RPMI8226 (cell line): ENCODE measurements at places on chromosomes 6 and 20.

DNA sequence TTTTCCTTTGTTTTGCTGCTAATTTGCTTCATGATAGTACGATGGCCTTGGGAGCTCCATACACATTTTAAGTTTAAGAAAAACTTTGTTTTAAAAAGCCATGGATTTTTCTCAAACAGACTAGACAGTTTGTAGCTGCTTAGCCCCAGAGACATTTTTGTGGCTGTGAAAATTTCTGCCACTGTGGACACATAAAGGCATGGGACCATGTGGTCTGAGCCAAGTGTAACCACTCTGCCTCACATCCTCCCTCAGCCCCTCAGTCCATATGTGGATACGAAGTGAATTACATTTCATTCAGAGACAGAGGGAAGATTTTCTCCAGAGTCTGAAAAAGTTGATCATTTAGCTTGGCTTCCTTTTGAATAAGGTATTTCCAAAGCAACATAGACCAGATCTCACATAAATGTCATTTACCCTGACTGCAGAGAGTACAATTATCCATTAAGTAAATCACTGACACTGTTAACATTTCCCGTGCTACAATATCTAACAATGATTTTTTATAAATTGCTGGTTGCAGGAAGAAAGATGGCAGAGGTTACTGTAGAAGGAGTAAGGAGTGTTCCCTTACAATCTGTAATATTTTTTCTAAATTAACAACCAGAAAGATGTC is 87.4 kb downstream of the GJA1 start:
- no peak for DNase-seq

- DNase-seq = no peak
Observed at GRCh38 chr6:9623985-9624384, 790.9 kb downstream of the TFAP2A start.

GRCh38 chr6:15310680-15311079 is 64.8 kb downstream of the JARID2 start:
- no peak for DNase-seq

GRCh38 chr20:53934421-53935343 is 135.7 kb downstream of the BCAS1 start:
- DNase-seq = peak; percentile 40

DNA sequence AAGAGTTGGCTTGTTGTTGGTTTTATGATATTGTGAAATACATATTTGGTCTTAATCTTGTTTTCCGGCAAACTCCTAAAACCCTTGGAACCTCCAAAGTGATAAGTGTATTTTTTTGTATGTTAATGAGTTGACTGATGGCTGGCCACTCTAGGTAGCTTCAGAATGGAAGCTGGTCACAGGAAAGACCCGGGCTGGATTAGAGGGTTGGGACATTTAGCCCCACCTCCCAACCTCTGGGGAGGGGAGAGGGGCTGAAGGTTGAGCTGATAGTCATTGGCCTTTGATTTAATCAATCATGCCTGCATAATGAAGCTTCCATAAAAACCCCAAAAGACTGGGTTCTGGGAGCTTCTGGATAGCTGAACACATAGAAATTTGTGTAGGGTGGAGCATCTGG is 42.7 kb downstream of the SASH1 start:
- no peak for DNase-seq

DNA sequence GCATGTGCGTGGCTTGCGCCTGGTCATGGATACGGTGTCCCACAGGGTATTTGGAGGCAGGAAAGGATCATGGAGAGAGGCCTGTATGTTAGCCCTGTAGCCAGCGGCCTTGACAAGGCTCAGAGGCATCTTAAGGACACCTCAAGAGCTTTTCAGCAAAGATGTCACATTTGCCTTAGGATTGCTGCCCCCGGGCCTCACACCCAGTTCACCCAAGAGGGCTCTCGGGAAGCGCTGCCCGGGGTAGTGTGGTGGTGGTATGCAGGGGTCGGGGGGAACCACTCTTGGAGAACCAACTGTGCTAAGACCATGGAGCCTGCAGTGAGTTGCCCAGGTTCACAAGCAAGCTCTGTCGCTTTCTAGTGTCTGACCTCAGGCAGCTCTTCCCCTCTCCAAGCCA is 36.9 kb upstream of the VSTM2L start:
- DNase-seq = no peak

DNA sequence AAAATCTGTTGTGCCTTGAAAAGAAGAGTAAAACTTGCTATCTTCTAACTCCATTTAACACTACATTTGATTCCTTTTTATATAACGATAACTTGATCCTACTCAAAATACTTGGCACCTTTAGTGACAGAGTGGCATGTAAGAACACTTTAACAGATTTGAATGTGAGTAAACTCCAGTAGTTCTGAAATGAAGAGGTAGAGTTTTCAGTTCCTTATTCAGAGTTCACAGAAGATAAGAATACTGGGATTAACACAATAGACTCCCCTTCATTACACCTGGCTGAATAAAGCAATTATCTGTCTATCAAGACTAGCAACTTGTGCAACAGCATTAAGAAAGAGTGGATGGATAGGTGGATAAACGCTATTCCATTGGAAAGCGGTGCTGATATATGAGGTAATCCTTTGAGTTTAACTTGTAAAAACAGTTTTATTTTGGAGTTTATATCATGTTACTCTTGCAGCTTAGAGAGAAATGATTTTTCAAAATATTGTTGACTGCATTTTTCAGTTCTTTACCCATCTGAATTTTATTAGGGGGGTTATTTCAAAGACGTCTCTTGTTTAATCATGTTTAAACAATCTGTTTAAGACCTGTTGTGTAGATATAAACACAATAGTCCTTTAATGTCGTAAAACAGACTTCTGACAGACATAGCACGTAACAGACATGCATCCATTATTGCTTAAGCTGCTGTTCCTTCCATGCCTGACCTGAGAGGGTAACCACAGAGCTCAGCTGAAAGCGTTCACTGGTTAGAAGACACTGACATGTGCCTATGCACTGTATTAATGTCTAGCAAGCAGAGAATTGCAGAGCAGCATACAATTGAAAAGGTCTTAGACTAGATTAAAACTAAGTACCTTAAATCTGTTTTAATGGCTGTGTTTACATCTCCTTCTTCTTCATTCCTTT is 102.4 kb upstream of the SUPT3H start:
- DNase-seq = peak; percentile 56

GRCh38 chr20:43567477-43567876 is 8.7 kb downstream of the SGK2 start:
- no peak for DNase-seq

- DNase-seq = no peak
Observed at GRCh38 chr20:19821606-19822005, 63.5 kb downstream of the RIN2 start.

- DNase-seq = no peak
Observed at GRCh38 chr6:170210026-170210390, 80.9 kb downstream of the DLL1 start.

GRCh38 chr6:112929641-112930040 is 582.5 kb downstream of the RFPL4B start:
- no peak for DNase-seq

- peak; percentile 66 for DNase-seq
Observed at GRCh38 chr6:136607932-136608772, 57.9 kb upstream of the MAP7 start.

DNA sequence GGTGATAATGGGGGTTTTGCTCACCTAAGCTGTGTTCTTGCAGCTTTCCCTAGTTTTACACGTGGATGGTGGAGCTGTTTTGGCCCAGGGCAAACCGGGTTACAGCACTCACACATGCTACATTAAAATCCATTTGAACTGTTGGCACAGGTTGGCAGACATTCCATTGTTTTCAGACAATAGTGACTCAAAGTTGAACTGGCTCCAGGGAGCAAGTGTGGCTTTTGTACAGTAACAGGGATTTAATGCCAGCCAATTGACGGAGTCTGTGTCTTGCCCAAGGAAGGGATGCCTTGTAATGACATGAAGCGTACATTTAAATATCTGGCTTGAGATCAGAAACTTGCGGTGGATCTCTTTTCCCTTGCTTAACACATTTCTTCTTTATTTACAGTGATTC is 183.1 kb downstream of the DTNBP1 start:
- no peak for DNase-seq

DNA sequence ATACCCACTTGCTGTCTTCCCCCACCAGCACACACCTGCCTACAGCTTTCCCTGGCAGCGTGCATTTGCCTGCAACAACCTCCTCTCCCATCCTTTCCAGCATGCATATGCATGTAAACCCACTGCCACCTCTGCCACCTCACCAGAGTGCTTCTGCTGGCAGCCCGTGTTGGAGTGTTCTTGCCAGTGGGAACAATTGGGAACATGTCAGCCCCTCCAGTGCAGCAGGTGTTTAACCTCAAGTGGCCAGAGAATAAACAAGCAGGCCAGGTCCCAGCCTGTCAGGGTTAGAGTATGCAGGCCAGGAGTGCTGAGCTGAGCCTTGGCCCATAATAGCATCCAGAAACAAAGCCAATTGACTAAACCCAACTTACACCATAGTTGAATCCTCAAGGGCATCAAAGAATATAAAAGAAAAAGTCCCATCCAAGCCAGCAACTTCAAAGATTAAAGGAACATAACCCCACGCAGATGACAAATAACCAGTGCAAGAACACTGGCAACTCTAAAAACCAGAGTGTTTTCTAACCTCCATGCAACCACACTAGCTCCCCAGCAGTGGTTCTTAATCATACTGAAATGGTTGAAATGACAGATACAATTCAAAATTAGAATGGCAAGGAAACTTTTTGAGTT is 1212.1 kb upstream of the CITED2 start:
- DNase-seq = no peak

DNA sequence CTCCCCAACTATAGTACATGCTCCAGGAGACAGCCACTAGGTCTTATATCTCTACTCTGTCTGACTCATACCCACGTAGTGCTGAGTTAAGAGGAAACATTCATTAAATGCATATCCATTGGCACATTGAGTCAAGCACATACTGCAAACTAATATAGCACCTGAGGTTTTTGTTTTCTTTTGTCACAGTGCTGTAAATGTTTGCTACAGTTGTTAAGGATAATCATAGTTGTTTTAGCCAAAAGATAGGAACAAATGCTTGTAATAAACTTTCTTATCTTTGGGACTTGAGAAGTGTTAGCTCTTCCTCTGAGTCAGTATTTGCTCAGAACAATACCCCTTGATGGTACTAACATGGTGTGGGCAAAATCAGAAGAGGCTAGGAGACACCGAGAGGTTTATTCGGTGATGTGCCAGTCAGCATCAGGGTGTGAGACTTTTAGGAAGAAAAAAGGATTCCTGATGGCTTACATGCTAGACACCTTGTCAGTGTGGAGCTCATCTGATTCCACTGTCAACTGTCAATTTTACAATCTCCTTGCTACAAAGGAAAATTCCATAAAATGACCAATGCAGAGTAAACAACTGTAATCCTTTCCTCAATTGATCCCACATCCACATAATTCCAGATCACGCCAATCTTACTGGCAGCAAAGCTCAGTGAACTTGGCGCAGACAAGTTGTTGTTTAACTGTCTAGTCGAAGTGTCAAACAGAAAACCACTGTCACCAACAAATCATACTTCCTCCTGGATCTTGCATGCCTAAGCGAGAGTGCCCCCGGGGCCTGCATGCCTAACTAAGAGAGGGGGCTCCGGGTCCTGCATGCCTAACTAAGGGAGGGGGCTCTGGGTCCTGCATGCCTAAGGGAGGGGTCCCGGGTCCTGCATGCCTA is 36.1 kb downstream of the ELOVL2 start:
- no peak for DNase-seq

DNA sequence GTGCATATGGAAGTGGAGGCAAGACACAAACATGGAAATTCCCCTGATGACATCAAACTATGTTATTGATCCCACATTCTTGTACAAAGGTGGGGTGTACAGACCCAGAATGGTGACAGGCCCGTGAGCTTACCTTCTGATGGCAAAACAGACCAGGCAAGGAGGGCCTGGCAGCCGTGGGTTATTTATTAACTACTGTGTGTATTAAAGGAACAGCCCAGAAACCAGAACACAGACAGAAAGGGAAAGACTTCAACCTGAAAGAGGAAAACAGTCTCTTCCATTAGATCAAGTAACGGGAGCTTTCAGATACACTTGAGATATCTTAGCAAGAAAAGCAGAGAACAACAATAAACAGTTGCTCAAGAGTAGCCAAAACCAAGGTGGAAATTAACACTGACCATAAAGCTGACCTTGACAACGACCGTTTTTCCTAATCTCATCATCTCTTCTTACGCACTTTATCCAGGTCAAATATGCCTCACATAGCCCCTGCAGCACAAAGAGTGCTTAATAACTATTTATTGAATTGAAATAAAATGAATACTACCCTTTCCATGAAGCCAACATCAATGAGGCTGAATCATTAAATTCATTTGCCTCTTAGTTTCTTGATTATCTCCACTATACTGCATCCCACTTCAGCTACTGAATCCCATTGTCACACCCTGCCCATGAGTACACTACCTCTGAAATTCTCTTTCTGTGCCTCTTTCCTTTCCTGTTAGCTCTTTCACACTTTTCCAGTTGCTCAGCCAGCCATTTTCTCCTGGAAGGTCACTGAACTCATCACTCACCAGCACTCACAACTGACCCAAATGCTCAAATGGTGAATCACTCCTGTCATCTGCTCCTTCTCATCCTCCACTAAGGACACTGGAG is 67.4 kb downstream of the MOXD1 start:
- no peak for DNase-seq

DNA sequence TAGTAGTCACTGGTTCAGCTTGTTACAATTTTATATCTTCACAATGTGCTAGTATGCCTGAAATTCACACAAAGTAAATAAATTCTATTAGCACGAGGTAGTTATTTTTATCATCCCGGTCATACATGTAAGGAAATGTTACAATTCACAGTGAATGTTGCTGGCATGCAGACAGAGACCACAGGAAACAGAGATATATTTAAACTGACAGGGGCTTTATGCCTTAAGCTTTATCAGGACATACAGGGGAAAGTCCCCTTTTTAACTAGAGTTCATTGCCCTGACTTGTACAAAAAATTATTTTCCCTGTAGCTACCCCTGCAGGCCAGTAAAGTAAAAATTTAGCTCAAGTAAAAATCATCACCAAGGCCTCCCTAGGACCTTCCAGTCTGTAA is 712.0 kb upstream of the NRSN1 start:
- no peak for DNase-seq

DNA sequence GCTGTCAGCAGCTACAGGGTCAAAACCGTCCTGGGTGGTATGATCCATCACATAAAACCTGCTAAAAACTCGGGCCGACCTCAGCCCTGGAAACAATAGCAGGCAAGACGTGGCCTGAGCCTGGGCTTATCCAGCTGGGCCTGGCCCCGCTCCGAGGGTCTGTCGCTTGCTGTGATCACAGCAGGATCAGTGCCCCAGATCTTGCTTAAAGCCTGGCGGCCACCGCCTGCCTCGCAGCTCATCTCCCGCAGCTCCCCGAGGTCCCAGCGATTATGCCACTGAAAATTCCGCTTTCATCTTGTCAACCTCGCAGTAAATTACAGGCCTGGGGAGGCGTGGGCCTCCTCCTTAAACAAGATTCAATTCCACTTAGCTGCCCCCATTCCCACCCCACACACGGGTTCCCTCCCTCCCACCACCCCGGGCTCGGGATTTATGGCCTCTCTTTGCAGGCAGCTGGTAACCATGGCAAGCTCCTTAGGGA is 40.1 kb downstream of the CDH22 start:
- DNase-seq = no peak

GRCh38 chr6:44051515-44051914 is 75.7 kb downstream of the MRPL14 start:
- DNase-seq = no peak
